Urothelium cell line (cell line): ENCODE measurements at places on chromosomes 5 and 9.
A peak's percentile ranks its signal among the peaks of the same experiment; 100 is the strongest.

GRCh38 chr9:114072184-114073140 lies 5.6 kb downstream of the AMBP start:
- no peak for DNase-seq

- no peak for DNase-seq
Observed at GRCh38 chr5:53476531-53477480, 3.6 kb upstream of the FST start.

- DNase-seq, result peak; percentile 50
Observed at GRCh38 chr5:120464627-120465435, 731 bp downstream of the PRR16 start.

GRCh38 chr9:133919253-133920115 lies 72.6 kb downstream of the VAV2 start:
- no peak for DNase-seq

DNA sequence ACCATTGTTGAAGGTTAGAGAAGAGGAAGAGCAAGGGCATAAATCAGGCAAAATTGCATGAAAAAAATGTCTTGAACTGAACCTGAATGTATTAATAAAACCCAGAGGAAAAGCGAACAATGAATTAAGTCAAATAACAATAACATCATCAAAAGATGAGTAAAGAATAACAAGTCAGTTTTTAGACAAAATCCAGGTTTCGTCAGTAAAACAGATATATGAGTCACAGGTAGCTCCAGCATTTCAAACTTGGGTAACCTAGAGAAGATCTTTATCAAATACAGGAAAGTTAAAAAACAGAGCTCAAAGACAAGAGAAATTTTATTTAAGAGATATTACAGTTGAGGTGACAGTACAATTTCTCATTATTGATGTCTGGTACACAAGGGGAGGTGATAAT lies 332.4 kb downstream of the EFNA5 start:
- no peak for DNase-seq

DNA sequence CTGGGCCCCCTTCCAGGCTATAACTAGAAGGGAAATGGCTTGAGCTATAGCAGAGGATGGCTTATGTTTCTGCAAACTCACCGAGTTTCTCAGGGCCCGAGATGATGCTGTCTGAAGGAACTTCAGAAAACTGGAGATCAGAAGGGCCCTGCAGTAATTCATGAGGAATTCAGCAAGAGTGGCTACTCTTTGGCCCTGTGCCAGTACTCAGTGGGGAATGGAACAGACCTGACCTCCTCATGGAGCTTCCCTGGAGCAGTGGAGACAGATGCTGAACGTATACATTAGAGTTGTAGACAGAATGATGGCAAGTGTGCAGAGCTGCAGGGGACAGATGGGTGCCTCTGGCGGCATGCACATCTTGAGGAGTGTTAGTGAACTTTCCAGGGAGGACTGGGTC lies 17.3 kb upstream of the SMIM32 start:
- DNase-seq, result no peak

GRCh38 chr9:17021387-17021970 lies 113.4 kb upstream of the CNTLN start:
- no peak for DNase-seq

- peak; percentile 23 for DNase-seq
Observed at GRCh38 chr5:173592050-173592669, 24.3 kb downstream of the BOD1 start.

- DNase-seq, result peak; percentile 32
Observed at GRCh38 chr5:128081111-128081851, 2.3 kb upstream of the SLC12A2 start.

DNA sequence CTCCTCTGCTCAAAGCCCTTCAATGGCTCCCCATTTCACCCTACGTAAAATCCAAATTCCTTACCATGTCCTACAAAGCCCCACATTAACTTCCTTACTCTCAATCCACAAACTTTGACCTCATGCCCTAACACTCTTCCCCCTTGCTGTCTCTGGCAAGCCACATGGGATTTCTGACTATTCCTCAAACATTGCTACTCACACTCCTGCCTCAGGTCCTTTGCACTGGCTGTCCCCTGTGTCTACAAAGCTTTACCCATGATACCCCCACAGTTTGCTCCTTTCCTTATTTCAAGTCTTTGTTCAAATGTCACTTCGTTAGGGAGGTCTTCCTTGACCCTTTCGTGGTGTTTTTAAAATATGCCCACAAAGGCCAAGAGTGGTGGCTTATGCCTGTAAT lies 40.4 kb upstream of the MATR3 start:
- no peak for DNase-seq

DNA sequence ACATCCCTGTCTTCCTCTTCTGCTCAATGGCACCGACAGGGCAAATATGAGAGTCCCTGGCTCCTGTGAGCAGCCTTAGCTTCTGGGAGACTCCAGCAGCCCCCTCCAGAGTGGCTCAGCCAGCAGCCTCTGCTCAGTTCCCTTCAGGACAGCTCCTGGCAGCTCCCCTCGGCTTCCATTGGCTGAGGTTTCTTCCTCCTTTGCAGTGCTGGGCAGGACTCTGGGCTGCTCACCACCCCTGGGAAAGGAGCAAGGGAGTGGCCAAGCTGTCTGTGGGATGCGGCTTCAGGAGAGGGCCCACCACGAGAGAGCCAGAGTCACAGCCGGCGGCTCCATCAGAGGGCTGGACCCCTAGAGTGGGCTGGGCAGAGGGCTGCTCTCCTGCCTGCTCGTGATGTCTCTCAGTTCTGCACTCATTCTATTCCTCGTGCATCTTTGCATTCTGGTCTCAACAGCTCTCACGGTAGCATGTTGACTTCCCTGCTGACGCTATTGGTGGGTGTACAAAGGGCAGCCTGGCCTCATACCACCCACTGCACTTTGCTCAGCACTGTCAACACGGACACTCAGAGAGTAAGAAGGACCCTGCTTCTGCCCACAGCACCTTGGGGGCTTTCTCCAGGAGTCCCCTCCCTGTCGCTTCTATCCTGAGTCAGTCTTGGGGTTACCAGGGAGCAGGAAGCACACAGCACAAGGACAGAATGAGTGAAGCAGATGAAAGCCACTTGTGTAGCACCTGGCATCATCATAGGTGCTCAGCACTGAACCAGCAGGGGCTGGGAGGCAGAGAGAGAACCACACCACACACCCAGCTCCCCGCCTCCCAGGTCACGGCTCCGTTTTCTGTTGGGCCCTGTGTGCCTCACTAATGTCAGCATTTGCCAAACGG lies 80.9 kb upstream of the ALDH1B1 start:
- DNase-seq, result peak; percentile 40

GRCh38 chr5:77101298-77101697 lies 14.2 kb upstream of the ZBED3 start:
- DNase-seq, result peak; percentile 16

DNA sequence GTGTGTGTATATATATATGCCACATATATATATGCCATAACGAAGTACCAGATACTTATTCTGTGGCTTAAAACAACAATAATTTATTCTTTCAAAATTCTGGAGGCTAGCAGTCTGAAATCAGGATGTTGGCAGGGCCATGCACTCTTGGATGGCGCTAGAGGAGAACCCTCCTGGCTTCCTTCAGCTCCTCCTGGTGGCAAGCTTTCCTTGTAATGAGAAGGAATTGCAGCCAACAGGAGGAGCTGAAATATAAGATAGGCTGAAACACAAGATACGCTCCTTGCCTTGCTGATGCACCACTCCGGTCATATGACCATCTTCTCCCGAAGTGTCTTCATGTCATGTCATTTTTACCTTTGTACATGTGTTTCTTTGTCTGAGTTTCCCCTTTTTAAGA lies 368.1 kb upstream of the CTNND2 start:
- DNase-seq, result no peak

DNA sequence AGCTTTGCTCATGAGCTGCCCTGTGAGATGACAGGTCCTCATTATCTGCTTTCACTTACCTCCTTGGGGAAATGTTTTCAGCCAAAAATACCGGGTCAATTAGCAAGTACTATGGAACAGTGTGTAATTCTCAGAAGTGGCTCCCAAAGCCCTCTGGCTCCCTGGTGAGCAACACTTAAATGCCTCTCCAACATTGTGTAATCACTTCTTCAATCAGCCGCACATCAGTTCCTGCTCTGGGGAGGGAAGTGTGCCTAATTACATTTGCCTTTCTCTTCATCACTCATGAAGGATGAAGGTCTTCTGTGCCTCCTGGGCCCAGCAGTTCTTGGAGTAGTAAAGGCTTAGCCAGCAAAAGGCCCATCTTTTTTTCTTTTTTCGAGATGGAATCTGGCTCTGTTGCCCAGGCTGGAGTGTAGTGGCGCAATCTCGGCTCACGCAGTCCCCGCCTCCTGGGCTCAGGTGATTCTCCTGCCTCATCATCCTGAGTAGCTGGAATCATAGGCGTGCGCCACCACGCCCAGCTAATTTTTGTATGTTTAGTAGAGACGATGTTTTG lies 23.1 kb downstream of the NIM1K start:
- no peak for DNase-seq

- DNase-seq, result no peak
Observed at GRCh38 chr5:84290673-84291072, 94.0 kb downstream of the EDIL3 start.

- DNase-seq, result no peak
Observed at GRCh38 chr9:6090277-6091210, 75.1 kb upstream of the RANBP6 start.

DNA sequence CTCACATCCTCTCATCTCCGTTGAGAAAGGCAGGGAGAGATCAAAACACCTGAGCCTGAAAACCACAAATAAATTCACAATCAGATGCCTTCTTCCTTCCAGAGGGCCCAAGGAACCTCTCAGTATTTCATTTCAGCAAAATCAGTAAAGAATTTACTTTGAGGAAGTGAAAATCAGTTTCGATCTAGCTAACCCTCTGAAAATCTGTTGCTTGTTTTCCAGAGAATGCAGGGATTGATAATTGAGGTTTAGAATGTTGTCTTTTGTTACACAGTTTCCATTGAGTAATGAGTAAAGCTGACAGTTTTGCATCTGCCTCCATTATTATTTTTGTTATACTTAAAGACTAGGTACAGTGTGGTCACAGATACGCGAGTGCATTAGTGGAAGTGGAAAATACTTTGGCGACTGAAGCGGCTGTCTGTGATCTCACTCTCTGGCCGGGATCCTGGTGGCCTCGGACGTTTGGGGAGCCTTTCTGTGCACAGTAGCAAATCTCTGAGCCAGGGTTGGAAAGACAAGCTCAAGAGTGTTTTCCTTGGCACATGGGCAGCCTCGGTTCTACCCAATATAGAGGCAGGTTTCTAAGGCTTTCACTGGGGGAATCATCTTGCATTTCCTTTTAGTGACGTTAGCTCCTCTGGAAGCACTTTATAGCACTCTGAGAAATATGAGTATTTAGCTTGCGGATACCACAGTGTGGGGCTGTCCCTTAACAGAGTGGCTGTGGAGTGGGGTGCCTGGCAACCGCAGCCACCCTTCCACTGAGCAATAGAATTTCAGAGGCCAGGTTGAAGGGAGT lies 32.2 kb upstream of the ANGPTL2 start:
- no peak for DNase-seq

GRCh38 chr5:134132372-134133187 lies 18.1 kb downstream of the TCF7 start:
- DNase-seq, result no peak

DNA sequence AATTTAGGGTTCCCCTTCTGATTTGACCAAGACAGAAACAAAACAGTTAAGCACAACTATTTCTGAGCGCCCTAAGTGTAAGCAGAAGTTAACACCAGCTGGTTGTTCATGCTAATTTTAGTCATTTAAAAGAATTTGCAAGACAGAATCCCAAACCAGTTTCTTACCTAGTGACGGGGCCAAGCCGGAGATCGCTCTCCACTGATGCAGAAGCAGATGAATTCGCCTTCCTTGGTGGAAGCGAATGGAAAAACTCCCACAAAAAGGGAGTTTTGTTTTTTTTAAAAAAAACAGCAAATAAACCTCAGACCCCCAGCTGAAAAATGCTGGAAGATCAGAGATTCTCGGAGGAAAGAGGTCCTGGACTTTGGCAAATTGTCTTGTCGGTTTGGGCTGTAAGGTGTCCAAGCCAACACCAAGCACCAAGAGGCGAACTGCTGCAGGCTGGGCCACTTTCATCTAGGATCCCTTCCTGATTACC lies 47.4 kb upstream of the GLDC start:
- no peak for DNase-seq

- DNase-seq, result no peak
Observed at GRCh38 chr5:171391996-171392577, 4.4 kb downstream of the NPM1 start.

- no peak for DNase-seq
Observed at GRCh38 chr5:39441838-39442237, 17.1 kb upstream of the DAB2 start.

- no peak for DNase-seq
Observed at GRCh38 chr5:169288066-169288930, 12.6 kb downstream of the SLIT3 start.

- DNase-seq, result peak; percentile 19
Observed at GRCh38 chr5:141951332-141951781, 6.6 kb downstream of the PCDH12 start.

- DNase-seq, result no peak
Observed at GRCh38 chr5:115354246-115354645, 57.8 kb upstream of the CCDC112 start.

DNA sequence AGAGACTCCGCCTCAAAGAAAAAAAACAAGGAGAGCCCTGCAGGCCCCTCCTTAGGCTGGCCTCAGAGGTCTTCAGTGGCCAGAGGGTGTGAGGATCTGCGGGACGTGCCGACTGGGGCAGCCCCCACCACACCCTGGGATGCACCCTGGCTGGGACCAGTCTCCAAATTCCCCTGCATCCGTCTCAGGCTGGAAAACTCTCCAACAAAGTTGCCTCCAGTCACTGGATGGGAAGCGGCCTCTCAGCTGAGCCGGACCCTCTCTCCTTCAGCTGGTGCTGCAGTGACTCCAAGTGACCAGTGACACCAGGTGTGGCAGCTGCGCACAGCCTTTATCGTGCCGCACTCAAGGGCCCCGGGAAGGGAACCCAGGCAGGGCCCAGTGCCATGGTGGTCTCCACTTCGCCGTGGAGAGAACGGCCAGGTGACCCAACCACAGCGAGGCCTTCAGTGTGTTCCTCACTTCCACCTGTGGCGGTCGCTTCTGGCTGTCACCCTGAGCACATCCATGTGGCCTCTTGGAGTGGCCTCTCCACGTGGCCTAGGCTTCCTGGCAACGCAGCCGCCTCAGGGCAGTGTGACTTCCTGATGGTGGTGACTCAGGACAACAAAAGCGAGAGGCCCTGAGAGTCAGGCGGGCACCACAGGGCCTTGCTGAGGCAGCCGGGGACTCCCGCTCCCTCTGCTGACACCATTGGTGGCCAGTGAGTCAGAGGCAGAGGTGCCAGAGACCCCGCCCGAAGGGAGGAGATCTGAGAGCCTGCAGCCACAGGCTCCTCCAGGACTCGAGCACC lies 19.3 kb upstream of the CAMSAP1 start:
- DNase-seq, result peak; percentile 90

GRCh38 chr5:116864157-116864837 lies 289.7 kb upstream of the SEMA6A start:
- no peak for DNase-seq

- no peak for DNase-seq
Observed at GRCh38 chr5:126981701-126982100, 48.7 kb downstream of the MARCHF3 start.

- DNase-seq, result peak; percentile 10
Observed at GRCh38 chr9:1871626-1872419, 143.3 kb upstream of the SMARCA2 start.
